D721Med (cell line): ENCODE measurements at places on chromosomes 12 and 14.

GRCh38 chr12:124123296-124124000 lies 150.4 kb downstream of the ZNF664 start:
- no peak for DNase-seq

GRCh38 chr12:76259660-76260389 lies 88.4 kb downstream of the BBS10 start:
- no peak for DNase-seq

GRCh38 chr14:93549595-93549994 lies 118.9 kb downstream of the UNC79 start:
- DNase-seq: no peak

- DNase-seq: no peak
Measured at GRCh38 chr12:46917821-46918220, 92.0 kb upstream of the SLC38A4 start.

GRCh38 chr12:97162173-97162572 lies 255.1 kb downstream of the NEDD1 start:
- no peak for DNase-seq

GRCh38 chr12:32455607-32456071 lies 56.3 kb downstream of the FGD4 start:
- DNase-seq: no peak

GRCh38 chr12:39675263-39675662 lies 55.7 kb upstream of the ABCD2 start:
- DNase-seq: no peak
